ENCODE measurements at places on chromosomes 11 and 22.

DNA sequence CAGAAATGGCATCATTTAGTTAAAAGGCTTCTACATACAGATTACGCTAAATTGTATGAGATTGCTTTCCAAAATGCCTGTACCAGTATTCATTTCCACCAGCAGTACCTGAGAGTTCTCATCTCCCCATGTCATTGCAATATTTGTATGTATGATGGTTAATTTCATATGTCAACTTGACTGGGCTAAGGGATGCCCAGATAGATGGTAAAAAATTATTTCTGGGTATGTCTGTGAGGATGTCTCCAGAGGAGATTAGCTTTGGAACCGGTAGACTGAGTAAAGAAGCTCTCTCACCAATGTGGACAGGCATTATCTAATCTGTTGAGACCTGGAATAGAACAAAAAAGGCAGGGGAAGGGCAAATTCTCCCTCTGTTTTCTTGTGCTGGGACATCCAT, 6.9 kb downstream of the ADM start:
- no peak for DNase-seq

DNA sequence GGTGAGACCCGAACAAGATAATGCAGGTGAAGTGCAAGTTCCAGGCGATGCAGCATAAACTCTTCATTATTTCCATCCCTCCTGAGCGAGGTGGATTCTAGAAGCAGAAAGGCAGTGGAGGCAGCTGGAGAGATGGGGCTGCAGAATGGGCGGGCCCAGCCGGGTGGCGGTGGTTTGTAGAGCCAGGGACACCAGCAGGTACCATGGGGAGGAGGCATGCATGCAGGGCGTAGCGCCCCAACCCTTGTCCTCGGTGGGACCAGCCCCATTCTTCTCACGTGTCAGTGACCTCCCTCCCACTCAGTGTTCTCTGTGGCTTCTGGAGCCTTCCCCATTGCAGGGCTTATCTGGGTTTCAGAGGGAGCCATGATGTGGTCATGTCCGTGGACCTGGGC, 38.0 kb downstream of the MPPED1 start:
- DNase-seq = no peak

DNA sequence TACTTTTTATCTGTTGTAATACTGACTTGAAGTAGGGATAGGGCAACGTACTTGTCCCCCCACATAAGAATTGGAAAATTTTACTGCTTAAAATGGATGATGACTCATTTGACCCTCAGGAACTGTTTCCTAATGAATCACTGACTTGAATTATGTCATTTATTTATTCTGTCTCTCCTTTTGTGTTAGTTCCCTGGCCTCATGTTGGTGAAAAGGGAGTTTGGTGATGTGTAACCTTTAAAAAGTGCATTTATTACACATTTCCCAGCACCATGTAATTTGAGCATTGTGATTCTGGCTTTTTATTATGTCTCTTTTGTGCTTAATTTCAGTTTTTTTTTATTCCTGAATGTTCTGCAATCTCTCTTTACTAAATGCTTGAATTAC, 20.3 kb upstream of the PGM2L1 start:
- DNase-seq = no peak

DNA sequence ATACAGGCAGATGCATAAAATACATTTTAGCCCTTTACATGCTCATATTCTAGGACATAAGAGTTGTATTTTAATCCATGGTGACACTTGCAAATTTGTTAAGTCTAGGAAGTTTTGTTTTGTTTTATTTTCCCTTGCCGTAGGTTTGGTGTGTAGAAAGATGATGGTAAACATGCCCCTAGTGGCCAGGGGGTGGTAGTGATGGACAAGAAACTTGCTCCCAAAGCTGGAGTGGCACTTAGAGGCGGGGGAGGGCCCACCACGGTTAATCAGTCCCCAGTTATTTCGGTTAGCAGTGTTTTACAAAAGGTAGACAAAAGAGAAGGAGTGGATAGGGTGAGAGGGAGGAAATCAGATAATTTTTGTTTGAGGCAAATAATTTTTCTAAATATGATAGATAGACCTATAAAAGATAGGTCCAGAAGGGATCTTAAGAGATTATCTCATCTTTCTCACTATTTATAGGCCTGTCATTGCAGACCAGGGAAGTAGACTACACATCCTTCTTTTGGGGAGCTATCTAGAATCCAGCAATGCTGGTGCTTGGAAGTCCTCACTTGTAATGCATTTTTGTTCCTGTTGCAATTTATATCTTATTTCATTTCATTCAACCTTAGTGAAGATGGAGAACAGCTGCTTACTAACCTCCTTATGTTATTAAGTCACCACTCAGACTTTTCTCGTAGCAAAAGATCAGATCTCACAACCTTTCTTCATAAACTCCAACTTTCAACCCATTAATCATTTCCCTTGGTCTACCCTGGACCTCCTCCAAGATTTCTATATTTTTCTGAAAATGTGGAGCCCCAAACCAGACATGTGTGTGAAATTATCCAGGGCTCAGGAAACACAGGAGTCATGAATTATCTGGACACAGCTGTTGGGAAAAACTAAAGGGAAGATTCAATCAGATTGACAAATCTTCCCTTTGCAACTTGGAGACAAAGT, 5.9 kb upstream of the BDNF start:
- no peak for DNase-seq

GRCh38 chr11:117754030-117754429, 43.0 kb downstream of the DSCAML1 start:
- no peak for DNase-seq

- DNase-seq = no peak
Measured at GRCh38 chr11:65576232-65576866, 496 bp downstream of the EHBP1L1 start.

- no peak for DNase-seq
Measured at GRCh38 chr11:117670924-117671323, 126.1 kb downstream of the DSCAML1 start.

DNA sequence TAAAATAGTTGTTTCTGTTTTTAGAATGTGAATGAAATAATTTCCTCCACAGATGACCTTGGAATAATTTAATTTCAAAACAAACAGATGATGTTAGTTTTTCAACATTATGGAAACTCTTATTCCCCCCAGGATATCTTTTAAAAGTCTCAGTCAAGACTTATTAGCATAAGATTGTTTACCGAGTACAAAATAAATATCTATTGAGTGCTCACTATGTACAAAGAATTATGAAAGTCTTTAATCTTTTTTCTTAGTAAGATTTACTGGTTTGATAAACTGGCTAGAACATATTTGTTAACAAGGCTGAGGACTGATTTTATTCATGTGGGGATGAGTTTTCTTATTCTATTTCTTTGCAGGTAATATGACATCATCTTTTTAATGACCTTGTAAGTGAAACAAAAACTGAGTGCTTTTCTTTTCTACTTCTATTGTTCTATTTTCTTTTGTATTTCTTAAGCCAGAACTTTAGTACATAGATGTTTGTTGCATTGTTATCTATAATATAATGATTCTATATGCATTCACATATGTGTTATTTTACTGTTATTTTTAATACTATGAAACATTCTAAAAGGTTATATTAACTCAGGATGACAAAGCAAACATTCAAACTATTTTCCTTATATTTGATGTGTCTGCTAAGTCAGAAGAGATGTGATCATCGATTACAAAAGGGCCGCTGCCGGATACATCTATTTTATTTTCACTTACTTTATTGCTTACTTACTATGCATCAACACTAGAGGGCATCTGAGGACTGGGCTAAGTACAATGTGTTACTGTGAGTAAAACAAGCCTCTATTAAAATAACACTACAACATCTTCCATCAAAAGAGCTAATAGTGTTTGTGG, 111.0 kb upstream of the ARHGAP42 start:
- DNase-seq = no peak

GRCh38 chr11:45809456-45810395, 4.8 kb downstream of the SLC35C1 start:
- DNase-seq = no peak

DNA sequence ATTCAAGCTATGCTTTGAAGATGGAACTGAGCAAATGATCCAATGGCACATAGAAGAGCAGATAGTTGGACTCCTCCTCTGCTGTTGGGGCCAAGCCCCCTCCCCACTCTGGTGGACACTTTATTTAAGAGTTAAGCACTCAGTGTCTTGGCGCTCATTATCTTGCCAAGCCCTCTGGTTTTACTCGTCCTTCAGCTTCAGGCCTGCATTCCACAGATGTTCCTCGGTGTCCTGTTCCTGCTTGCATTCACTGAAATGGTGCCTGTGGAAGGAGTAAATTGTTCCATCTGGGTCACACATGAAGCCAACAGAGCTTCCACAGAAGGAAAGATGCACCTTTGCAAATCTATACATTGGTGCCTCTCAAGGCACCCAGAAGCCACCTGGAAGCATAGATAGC, 26.1 kb downstream of the MAML2 start:
- DNase-seq = no peak

- DNase-seq = no peak
Measured at GRCh38 chr11:75534259-75535069, 8.7 kb upstream of the GDPD5 start.

DNA sequence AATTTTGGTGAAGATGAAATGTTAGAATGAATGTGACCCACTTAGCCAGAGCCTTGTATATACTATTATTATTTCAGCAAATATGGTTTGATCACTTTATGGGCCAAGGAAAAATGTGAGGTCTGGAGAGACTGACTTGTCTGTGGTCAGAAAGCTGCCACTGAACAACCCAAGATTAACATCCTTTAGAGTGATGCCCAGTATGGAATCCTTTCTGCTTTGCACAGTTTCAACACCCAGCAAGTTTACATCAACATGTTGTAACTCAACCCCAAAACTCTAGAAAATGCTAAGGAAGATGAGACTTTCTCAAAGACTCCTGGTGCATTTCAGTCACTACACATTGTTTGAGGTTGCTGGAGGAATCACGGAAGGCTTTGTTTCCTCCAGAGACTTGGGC, 107.7 kb downstream of the SNX19 start:
- DNase-seq = no peak

All from GF-D8 (cell line).